ENCODE measurements at places on chromosomes 3 and 15.

GRCh38 chr3:30611613-30612436 lies 5.4 kb downstream of the TGFBR2 start:
- no peak for DNase-seq

DNA sequence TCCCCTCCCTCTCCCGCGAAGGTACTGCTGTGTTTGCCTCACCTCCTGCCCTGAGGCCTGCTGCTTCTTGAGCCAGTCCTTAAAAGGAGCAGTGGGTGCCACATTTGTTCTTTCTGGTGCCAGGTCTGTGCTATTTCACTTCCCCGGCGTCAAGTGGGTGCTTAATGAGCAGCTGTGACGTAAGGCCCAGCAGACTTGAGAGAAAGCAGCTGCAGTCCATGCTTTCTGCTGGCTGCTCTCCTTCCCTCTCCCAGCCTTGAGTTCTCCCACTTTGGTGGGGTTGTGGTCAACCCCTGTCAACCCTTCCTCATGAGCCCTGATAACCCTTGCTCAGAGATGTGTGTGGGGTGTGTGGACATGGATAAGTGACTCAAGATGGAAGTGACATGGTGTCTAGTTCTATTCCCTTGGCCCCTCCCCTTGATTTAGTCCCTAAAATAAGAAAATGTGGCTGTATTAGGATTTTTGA lies 6.9 kb downstream of the INAFM2 start:
- no peak for DNase-seq

DNA sequence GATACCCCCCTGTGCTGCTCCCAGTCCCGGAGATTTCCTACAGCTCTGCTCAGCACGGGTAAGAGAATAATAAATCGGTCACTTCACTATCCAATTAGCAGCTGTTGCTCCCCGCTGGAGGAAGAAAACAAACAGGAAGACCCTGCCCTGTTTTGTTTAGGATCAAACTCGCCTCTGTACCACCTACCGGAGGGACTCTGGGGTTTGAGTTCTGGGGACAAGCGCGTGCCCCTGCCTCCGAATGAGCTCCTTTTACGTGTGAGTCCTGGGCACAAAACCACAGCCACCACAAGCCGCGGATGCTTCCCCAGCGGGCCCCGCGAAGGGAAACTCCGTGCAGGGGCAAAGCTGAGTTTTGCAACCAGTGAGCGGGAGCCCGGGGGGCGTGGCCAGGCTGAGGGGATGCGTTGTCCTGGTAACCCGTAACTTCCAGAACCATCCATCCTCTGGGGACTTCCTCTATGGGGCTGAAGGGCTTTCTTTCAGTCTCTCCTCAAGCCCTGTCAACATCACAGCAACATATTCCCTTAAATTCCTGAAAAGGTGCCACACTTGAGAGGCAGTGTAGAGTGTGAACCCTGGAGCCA lies 315.7 kb upstream of the PROK2 start:
- peak; percentile 92 for DNase-seq

DNA sequence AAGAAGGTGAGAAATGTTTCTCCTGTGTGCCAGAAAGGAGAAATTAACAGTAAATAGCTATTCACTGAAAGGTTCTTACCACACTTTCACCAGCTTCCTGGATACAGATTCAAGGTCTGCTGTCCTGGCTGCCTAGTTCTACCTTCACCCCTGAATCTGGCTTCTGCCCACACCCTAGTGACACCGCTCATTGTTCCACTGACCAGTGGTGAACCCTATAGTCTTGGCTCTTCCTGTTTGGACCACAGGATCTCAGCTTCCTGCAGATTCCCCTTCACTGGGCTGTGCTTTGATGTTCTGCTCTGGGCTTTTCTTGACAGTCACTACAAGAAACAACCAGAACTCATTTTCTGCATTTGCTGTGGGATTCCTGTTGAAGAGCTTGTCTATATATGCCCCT lies 250.0 kb downstream of the XXYLT1 start:
- DNase-seq = no peak

DNA sequence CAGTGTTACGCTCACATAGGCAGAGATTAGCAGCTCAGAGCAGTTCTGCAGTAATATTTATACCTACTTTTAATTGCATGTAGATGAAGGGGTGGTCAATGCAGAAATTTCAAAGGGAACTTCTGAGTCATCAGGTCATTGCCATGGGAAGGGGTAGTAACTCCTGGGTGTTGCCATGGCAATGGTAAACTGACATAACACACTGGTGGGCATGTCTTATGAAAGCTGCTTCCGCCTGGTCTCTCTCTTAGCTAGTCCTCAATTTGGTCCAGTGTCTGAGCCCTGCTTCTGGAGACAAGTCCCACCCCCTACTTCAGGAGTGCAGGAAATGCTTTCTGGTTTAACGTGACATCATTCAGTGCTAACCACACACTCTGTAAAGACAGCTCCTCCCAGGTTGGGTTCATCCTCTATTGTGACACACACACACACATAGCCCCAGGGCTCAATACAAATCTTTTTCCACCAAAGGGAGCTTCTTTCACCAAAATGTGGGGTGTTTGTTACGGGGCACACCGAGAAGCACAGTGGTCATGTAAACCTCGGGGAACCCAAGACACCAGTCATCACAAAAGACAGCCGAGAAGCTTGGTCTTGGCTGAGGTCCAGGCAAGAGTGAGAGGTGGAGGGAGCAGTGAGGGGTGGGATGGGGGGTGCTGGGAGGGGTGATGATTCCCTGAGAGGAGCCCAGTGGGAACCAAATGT lies 74.5 kb downstream of the TLE3 start:
- no peak for DNase-seq

DNA sequence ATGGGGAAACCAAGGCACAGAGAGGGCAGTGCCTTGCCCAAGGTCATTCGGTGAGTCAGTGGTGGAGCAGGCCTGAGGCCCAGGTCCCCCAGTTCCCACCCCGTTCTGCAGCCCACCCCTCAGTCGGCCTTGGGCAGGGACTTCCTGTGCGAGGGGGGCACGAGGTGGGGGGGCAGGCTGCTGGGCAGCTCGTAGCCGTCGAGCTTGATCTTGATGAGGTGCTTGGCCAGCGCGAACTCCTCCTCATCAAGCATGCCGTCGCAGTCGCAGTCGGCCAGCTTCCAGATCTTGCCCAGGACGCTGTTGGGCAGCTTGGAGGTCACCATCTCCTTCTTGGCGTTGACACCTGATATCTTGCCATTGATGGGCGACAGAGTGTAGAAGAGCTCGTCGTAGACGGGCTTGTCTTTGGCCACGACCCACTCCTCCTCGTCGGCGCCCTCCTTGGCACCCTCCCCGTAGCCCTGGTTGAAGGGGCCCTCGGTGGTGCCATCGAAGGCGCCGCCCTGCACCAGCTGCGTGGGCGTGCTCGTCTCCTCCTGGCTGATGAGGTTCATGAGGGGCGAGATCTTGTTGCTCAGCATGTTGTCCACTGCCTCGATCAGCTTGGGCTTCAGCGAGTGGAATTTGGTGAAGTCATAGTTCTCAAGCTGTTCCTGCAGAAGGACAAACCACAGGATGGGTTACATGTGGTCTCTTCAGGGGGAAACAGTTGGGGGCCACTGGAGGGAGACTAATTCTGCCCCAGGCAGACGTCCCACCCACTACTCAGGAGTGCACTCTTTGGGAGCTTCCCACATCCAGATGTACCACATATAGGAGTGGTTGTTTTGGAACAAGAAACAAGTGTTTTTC lies 6.9 kb upstream of the SPTBN5 start:
- no peak for DNase-seq

- DNase-seq = no peak
Measured at GRCh38 chr15:101488300-101489164, 975 bp downstream of the PCSK6 start.

All from right hindlimb (tissue), 1 donor.